ENCODE measurements at places on chromosomes 12 and 14. TPM values are rescaled to one million over a fixed set of nuclear protein-coding genes. Genes with fewer than 3 reads are reported as not detected.

- H3K4me1 ChIP-seq: no peaks in the 10 kb centered on the region
- H3K27ac ChIP-seq: no peak overlapping the region
- H3K4me3 ChIP-seq: no peak overlapping the region
- no peaks in the 10 kb centered on the region for H3K27me3 ChIP-seq
These were observed 8.0 kb downstream of the SYT10 start for GRCh38 chr12:33431648-33432047.

DNA sequence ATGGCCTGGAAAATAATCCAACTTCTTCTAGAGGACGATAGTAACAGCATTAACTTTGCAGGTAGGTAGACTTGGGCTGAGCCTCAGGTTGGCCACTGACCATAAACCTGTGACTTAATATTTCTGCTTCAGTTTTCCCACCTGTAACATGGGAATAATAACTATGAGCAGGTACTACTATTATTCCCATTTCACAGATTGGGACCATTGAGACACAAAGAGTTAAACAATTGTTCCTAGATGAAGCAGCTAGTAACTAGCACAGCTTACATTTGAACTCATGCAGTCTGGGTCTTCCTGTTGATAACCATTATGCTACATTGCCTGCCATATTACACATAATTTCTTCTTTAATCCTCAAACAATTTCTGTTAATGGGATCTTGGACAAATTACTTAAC, 217.7 kb downstream of the NUAK1 start:
- H3K4me3 ChIP-seq: no peak overlapping the region
- H3K4me1 ChIP-seq: no peaks in the 10 kb centered on the region
- no peak overlapping the region for H3K27ac ChIP-seq
- no peaks in the 10 kb centered on the region for H3K27me3 ChIP-seq

DNA sequence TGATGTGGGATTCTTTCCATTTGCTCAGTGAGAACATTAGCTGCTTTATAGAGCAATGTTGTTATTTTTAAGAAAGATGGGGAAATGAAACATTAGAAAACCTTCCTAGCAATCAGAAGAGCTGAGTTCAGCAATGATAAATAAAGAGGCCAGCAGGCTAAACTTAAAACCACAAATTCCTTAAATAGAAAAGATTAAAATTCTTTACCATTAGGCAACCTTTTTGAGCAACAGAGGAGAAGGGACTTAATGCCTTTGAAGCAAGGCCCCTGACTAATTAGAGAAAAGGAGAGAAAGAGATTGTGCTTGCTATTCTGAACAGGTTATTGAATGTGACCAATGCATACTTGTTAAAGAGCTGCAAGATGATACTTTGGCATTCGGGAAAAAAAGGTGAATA, 160.8 kb upstream of the LMO3 start:
- H3K36me3 ChIP-seq: no peaks in the 10 kb centered on the region
- H3K27ac ChIP-seq: no peak overlapping the region
- no peak overlapping the region for H3K4me3 ChIP-seq
- no peaks in the 10 kb centered on the region for H3K27me3 ChIP-seq

DNA sequence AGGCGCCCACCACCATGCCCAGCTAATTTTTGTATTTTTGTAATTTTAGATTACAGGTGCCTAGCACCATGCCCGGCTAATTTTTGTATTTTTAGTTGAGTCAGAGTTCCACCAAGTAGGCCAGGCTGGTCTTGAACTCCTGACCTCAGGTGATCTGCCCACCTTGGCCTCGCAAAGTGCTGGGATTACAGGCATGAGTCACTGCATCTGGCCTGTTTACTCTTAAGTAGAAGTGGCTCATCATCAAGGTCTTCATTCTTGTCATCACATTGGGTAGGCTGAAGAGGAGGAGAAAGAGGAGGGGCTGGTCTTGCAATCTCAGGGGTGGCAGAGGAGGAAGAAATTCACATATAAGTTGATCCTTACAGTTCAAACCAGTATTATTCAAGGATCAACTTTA, 152.4 kb upstream of the ATP2B1 start:
- no peaks in the 10 kb centered on the region for H3K27me3 ChIP-seq
- DNase-seq: no peak
- no peaks in the 10 kb centered on the region for H3K4me1 ChIP-seq
- H3K36me3 ChIP-seq: no peaks in the 10 kb centered on the region

DNA sequence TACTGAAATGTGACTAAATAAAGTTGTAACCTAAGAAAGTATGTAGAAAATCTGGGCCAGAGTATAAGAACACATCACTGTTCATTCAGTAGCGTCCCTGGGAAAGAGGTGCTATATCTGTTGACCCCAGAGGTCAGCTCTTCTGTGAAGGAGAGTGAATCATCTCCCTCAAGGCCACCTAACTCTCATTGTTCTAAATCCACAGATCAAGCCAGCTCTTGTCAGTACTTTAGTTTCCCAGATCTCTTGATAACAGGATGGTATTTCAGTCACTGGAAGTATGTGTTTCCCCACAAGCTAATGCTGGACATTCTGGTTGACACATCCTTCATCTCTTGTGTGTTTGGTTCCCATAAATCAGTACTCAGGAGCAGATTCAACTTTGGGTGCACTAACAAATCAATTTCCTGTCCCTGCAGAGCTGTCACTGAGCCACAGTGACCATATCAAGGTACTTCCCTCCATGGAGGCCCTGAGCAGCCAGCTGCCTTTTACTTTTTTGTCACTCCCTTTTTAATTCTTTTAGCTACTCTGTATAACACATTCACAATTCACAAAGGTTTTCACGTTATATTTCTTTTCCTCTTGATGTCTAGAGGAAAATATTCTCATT, 7.8 kb downstream of the KRT1 start:
- H3K27me3 ChIP-seq: no peaks in the 10 kb centered on the region
- no peaks in the 10 kb centered on the region for H3K36me3 ChIP-seq

DNA sequence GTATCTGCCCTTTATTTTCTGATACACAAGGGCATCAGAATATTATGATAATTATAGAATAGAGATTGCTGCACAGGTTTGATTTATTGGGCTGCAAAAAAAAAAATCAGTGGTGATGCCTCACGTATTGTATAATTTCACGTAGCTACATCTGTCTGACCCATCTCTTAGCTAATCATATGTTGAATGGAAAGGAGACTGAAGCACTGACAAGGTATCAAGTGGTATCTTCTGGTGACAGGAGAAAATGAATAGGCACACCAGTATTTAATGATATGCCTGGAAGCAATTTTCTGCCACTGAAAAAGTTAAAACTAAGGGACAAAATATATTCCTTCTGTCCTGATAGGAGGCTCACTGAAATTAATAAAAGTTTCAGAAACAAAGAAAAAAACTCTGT, 837.2 kb upstream of the FBXO33 start:
- no peaks in the 10 kb centered on the region for H3K27me3 ChIP-seq
- H3K36me3 ChIP-seq: no peaks in the 10 kb centered on the region
- H3K27ac ChIP-seq: no peak overlapping the region

GRCh38 chr12:685388-685787, 22.1 kb upstream of the NINJ2 start:
- H3K4me3 ChIP-seq: no peak overlapping the region
- no peaks in the 10 kb centered on the region for H3K36me3 ChIP-seq
- no peaks in the 10 kb centered on the region for H3K27me3 ChIP-seq
- H3K4me1 ChIP-seq: no peaks in the 10 kb centered on the region

DNA sequence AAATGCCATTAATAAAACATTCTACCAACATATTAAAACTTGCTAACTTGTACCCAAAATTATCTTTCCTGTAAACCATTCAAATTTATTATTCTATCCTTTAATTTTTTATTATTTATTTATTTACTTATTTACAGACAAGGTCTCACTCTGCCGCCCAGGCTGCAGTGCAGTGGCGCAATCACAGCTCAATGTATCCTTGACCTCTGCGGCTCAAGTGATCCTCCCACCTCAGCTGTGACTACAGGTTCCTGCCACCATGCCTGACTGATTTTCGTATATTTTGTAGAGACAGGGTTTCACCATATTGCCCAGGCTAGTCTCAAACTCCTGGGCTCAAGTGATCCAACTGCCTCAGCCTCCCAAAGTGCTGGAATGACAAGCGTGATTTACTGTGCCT, 20.4 kb upstream of the LIN7A start:
- H3K36me3 ChIP-seq: no peaks in the 10 kb centered on the region
- H3K27ac ChIP-seq: no peak overlapping the region
- no peak overlapping the region for H3K4me3 ChIP-seq

DNA sequence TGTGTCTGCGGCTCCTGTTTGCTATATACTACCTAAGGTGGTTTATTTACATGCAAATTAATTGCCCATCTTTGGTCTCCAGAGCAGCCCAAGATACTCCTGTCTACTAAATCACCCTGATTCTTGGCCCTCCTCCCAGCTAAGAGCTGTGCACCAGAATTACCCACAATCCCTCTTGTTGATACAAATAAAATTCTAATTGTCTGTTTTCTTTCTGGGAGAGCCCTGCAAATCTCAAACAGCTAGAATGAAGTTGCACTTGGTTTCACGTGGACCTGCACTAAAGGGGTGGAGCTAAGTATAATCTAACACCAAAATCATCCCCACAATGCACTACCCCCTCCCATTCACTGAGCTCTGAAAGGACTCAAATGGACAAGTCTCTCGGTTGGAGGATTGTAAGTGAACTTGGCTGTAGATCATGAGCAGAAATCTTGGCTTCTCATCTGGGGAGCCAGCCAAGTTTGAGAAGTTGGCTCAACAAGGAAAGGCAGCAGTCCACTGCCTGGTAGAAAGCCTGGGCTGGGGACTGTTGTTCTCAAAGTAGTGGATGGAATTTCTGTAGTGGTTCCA, 6.6 kb downstream of the MAX start:
- peaks cover 14% of the 10 kb centered on the region for H3K4me1 ChIP-seq
- H3K4me3 ChIP-seq: no peak overlapping the region
- no peaks in the 10 kb centered on the region for H3K27me3 ChIP-seq
- H3K36me3 ChIP-seq: peaks cover 46% of the 10 kb centered on the region

DNA sequence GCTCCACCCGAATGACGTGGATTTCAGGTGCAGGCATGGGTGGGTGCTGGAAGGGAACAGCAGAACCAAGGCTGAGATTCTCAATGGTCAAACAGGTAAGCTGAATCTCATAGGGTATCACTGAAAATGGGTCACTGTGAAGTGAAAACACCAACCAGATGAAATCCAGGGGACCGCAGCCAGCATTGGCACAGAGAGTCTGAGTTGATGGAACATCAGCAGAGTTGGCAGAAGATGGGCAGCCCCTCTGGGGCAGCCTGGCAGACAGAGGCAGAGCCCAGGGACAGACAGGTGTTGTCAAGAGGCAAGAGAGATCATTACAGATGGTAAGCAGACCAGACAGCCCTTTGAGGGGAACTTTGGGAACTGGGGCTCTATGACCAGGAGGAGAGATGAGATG, 48.0 kb downstream of the ACTN1 start:
- H3K4me3 ChIP-seq: no peak overlapping the region
- DNase-seq: no peak
- no peaks in the 10 kb centered on the region for H3K36me3 ChIP-seq
- H3K27ac ChIP-seq: no peak overlapping the region

DNA sequence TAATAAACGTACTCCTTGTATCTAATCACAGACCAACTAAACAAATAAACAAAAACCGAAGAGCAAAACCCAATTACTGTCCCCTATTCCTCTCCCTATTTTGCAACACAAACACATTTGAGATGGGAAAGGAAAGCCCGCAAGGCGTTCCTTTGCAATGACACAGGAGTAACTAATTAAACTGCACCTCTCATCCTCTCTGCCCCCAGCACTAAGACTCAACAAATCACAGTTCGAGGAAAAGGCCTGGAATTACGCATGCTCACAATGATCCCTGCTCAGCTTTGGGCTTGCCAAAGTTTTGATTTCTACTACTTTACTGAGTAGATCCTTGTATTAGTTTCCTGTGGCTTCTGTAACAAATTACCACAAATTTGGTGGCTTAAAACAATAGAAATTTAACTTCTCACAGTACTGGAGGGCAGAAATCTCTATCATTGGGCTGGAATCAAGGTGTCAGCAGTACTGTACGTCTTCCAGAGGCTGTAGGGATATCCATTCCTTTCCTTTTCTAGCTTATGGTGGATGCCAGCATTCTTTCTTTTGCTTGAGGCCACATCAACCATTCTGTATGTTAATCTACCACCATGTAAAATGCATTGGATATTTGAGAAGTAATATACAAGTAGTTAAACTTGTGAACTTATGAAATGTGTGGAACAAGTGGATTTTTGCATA, 123.0 kb downstream of the NAV3 start:
- H3K4me3 ChIP-seq: no peak overlapping the region

DNA sequence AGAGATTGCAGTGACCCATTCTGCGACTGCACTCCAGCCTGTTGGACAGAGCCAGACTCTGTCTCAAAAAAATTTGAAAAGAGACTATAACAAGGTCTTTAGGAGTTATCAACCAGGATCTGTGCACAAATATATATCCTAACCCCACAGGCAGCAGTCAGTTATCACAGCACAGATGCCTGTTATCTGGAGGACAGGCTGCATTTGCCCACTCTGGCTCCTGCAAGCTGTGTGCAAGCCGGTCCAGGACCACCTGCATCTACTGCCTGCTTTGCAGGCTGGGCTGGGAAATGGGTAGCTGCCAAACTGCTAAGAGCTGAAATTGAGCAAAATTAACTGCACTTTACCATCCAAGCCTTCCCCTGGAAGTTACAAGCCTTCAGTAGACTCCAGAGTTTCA, 21.4 kb upstream of the RCOR1 start:
- H3K36me3 ChIP-seq: no peaks in the 10 kb centered on the region
- no peak overlapping the region for H3K27ac ChIP-seq
- no peak overlapping the region for H3K4me3 ChIP-seq

- H3K27me3 ChIP-seq: no peaks in the 10 kb centered on the region
- no peak overlapping the region for H3K4me3 ChIP-seq
These were observed 185.1 kb downstream of the CHST11 start for GRCh38 chr12:104641862-104642261.

DNA sequence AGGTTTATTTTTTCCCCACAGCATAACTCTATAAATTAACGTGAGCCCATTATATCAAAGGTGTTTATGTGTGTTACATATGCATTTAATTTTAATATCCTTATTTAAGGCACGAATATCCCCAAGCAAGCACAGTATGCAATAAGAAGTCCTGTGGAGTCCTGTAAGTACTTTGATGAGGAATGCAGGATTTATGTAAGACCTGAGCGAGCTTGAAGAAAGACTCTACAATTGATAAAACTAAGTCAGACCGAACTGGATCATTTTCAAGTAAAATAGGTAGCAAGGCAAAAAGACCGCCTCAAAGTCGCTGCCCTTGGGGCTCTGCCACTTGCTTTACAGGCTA, 755 bp downstream of the SLC25A21 start:
- no peaks in the 10 kb centered on the region for H3K27me3 ChIP-seq
- H3K4me1 ChIP-seq: no peaks in the 10 kb centered on the region
- H3K36me3 ChIP-seq: no peaks in the 10 kb centered on the region
- peak overlapping the region; percentile 65 for H3K4me3 ChIP-seq
- peak overlapping the region; percentile 87 for H3K27ac ChIP-seq

- H3K4me1 ChIP-seq: no peaks in the 10 kb centered on the region
- DNase-seq: no peak
- no peaks in the 10 kb centered on the region for H3K27me3 ChIP-seq
- no peak overlapping the region for H3K27ac ChIP-seq
These were observed 921.8 kb downstream of the BCL11B start for GRCh38 chr14:98350213-98350612.

- no peak overlapping the region for H3K4me3 ChIP-seq
- H3K27me3 ChIP-seq: no peaks in the 10 kb centered on the region
- no peak for DNase-seq
- H3K4me1 ChIP-seq: no peaks in the 10 kb centered on the region
- H3K36me3 ChIP-seq: no peaks in the 10 kb centered on the region
These were observed 27.6 kb downstream of the CDKN1B start for GRCh38 chr12:12744546-12745305.

Gene HDAC7
- total RNA-seq: 41.9 TPM

Gene KCNMB4
- 1.0 TPM for total RNA-seq

Gene CEBPE
- total RNA-seq: not detected

Gene ARHGAP9
- 37.4 TPM for total RNA-seq

Gene AGAP2
- total RNA-seq: 9.1 TPM

Gene LACRT
- not detected for total RNA-seq

Gene TAC3
- total RNA-seq: not detected

Measured in Peyer's patch (tissue), 4 donors.